ENCODE measurements at places on chromosomes 5 and 9.

GRCh38 chr5:146331423-146331822 lies 7.2 kb upstream of the POU4F3 start:
- DNase-seq = no peak

DNA sequence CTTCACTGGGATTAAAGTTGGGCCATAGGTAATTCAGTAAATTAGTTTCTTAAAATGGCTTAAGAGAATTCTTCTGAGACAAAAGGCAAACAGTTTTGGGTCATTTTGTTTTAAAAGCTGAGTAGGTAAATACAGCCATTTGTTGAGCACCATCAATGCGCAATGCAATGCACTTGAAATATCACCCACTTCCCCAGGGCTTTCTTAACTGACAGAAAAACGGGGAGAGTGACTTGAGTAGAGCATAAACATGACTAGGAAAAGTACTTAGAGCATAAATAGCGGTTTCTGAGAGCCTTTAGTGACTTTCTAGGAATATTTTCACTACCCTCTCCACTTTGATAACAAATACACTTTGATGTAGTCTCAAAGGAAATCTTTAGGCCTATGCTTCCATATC lies 27.2 kb downstream of the MLANA start:
- no peak for DNase-seq

- no peak for DNase-seq
Observed at GRCh38 chr9:124410321-124410913, 4.8 kb downstream of the PSMB7 start.

GRCh38 chr9:109409773-109410397 lies 88.2 kb downstream of the PTPN3 start:
- no peak for DNase-seq

DNA sequence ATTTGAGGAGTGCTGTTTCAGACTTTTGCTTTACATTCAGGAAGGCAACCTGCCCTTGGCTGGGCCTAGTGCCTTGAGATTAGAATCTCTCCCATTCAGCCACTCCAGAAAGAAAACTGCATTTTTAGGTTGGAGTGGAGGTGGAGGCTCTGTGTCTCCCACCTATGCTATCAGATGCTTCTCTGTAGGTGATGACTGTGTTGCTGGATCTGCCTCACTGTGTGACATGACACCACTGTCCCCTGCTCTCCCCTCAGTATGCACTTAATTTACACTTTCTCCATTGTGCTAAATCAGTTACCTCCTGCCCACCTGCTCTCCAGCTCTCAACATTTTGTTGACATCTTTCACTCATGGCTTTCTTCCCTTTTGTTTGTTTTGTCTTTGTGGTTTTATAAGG lies 265.8 kb downstream of the TENT4A start:
- DNase-seq = no peak

DNA sequence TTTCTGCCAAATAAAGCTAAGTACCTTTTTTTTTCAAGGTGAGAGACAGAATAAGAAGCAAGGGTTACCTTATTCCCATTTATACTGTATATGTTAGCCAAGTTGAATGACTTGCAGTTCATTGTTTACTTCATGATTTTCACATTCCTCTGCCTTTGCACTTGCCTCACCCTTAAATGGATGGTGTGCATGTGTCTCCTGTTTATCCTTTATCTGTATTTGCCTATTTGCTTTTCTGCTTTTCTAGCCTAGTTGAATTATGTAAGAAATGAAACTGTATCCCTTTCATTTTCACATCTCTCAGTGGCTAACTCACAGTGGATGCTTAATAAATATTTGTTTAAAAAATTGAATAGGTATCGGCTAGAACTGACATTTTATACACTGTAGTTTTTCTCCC lies 200.8 kb upstream of the ST8SIA4 start:
- no peak for DNase-seq

DNA sequence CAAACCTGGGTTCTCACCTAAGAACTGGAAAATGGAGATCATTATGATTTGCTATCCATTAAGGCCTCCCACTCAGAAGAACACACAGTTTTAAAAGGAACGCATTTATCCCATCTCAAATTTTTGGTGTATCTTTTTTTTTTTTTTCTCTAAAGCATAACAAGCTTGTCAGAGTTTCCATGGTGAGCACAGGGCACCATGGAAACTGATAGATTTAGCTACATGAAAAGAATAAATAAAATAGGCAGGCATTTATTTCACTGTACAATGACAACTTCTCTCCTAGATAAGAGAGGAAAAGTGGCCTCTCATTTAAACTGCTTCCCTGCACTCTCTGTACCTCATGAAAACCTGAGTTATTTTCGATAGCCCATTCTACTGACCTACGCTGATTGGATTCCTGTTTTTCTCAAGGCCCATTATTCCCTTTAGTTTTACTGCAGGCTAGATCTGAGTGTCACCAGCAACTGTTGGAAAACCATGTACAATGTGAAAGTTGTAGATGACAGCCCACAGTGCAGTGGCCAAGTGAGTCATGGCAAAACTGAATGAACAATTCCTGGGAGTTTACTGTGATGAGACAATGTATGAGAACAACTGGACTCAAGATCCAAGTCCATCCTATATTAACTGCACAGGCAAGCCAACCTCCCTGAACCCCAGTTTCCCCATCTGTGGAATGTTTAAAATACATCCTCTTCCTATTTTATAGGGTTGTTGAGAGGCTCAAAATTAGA lies 4.3 kb upstream of the GDA start:
- DNase-seq = no peak

DNA sequence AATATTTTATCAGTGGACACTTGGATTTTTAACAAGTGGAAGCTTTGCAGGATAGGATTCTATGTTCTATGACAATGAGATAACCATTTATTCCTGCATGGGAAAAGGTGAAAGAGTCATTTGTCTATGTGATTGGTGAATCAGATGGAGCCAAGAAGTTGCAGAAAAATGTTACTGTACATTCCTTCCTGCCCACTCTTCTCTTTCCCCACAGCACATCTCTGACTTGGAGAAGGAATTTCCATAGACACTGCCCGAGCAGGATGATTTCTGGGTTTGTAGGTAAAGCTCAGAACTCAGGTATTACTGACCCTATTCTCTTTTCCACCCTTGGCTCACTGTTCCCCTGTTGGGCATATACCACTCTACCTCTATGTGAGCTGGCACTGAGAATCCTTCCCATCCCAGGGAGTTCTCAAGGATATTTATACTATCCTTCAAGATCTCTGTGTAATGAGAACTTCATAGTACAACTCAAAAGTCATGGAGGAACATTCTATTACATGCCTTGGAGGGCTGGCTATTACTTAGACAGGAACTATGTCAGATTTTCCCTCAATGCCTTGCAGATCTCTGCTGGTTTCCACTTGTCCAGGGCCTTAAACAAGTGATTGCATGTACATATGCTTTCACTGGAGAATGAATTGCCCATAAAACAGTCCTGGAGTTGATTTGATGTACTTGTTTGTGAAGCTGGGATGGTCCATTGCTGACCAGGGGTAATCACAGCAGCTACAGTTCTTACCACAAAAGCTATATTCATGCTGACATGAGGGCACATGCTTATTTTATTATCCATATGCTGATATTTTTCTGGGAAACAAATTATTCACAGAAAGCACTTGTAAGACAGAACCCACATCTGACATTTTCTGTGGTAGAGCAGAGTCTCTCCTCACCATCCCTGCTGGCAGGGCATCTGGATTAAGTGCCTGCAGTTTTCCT lies 24.1 kb downstream of the SLC1A3 start:
- no peak for DNase-seq

GRCh38 chr5:35160486-35161116 lies 69.7 kb downstream of the PRLR start:
- peak; percentile 81 for DNase-seq

GRCh38 chr5:36505021-36505420 lies 101.4 kb upstream of the SLC1A3 start:
- no peak for DNase-seq
